Activated CD8-positive, alpha-beta T cell treated with anti-CD3 and anti-CD28 coated beads for 36 hours (primary cell): ENCODE measurements at places on chromosomes 13 and 19. TPM values are rescaled to one million over a fixed set of nuclear protein-coding genes. Genes with fewer than 3 reads are reported as not detected.

- no peak for DNase-seq
Measured at GRCh38 chr13:32080328-32080744, 48.8 kb downstream of the FRY start.

DNA sequence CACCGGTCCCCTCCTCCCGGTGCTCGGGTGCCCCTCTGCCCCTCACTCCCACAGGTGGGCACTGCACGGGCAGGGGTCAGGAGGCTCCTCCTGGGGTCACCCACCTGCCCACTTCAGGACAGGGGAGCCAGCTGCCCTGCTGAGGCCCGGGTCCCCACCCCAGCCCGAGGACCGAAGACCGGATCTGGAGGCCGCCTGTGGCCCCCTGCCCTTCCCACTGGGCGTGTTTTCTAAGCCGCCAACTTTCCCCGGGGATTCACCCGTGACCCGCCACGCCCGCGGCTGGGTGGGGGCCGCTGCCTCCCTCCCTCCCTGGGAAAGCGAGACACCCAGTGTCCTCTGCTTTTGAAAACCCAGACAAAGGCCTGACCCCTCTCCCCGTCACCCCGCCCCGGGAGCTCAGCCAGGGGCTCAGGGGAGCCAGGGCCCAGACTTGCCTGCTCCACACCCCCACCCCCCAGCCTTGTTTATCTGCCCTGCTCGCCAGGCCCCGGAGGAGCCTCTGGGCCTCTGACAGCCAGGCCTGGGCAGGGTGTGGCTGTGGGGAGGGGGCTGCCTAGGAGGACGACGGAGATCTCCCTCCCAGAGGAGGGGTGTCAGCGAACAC lies 1.3 kb downstream of the PALM start:
- DNase-seq = no peak

- no peak for DNase-seq
Measured at GRCh38 chr13:51945149-51945548, 66.1 kb downstream of the ATP7B start.

The CEBPA gene
- total RNA-seq = 0.45 TPM

The WDR88 gene
- total RNA-seq = not detected

DNA sequence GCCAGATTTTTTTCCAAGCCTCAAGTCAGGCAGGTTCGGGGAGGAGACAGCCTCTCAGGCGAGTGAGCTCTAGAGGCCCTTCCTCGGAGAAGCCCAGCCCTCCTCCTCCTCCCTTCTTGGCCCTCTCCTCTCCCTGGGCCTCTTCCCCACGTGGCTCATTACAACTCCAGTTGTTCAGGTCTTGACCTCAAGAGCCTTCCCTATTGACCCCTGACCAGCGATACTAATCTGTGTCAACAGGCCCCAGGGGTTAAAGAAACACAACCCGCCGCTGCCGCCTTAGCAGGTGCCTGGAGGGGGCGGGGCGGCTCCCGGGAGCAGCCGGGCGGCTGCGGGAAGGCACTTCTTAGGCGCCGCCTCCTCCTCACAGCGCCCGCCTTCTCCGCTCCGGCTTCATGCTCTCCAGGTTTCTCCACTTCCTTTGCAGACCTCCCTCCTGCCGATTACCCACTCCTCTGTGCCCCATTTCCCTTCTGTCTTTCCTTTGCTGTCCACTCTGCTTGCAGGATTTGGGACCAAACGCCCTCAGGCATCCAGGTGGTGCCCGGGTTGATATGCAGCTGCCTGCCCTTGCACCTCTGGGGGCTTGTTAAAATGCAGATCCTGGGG lies 51.0 kb downstream of the LYL1 start:
- DNase-seq = peak; percentile 27

GRCh38 chr13:93055233-93055632 lies 171.4 kb upstream of the GPC6 start:
- no peak for DNase-seq

- DNase-seq = no peak
Measured at GRCh38 chr13:84845907-84846619, 953.2 kb downstream of the SLITRK6 start.

The ANGPTL4 gene
- total RNA-seq = 27.8 TPM

The NCR1 gene
- 0.68 TPM for total RNA-seq

- DNase-seq = no peak
Measured at GRCh38 chr13:74229242-74229641, 95.0 kb upstream of the KLF12 start.

The ZNF98 gene
- total RNA-seq = not detected

The BCAM gene
- not detected for total RNA-seq

DNA sequence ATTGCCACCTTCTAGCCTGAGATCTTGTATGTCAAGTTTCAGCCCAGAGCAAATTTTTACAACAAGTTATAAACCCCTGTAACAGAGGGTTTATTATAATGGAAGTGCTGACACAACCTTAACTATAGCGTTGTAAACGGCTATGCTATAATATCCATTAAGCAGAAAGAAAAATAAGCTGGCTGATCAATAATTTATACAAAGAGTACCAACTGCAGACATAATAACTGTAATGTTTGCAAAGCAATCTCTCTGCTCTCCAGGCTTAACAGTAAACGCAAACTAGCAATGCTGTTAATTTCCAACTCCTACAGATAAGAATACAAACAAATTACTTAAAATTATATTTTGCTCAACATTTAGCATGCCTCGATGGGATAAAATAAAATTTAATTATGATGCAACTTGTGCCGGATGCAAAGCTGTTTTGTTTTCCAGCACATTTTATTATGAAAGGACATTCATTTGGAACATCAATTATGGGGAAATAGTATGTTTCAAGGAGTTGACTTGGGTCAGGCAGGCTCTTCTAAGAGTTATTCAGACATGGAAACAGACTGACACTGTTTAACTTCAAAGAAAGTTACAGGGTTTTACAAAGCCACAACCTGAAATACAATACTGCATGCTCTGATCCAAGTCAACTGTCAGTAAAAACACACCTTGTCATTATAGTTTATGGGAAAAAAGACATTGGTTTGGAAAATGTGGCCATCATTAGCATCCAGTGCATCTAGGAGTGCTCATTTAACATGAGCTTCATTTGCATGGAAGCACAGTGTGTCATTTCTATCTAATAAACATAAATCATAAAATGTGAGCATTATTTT lies 6.6 kb upstream of the DACH1 start:
- no peak for DNase-seq

The CCDC122 gene
- total RNA-seq = 1.6 TPM

- DNase-seq = no peak
Measured at GRCh38 chr13:23983671-23984070, 86.4 kb upstream of the C1QTNF9B start.

- no peak for DNase-seq
Measured at GRCh38 chr13:60679131-60679530, 282.1 kb downstream of the TDRD3 start.

GRCh38 chr13:70923863-70924752 lies 815.9 kb upstream of the KLHL1 start:
- no peak for DNase-seq

DNA sequence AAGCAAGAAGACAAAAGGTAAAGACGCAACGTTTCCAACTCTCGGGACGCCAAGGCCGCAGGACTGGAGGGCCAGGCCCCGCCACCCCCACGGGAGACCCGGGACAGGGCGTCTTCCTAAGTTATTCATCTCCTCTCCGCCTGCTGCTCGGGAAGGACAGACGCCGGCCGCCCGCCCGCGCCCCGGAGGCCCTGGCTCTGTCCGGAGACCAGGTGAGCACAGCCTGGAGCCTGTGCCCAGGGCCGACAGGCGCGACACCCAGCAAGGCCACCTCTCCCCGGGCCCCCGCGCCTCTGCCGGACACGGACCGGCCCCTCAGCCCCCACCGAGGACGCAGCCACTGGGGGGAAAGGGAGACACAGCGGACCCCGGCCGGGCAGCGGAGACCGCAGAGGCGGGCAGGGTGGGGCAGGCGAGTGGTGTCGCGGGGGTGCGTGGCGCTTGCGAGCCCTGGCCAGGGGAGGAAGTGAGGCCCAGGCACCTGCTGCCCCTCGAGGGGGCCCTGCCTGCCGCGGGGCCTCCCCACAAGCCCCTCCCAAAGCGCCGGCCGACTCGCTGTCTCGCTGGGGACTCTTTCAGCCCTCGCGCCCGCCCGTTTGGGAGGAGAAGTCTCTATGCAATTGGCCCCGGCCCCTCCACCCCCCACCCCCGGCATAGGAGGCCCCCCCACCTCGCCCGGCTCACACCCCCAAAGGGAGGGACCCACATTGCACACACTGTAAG lies 17.2 kb downstream of the SMIM24 start:
- DNase-seq = no peak

GRCh38 chr13:29480893-29481525 lies 114.5 kb downstream of the SLC7A1 start:
- no peak for DNase-seq

- no peak for DNase-seq
Measured at GRCh38 chr13:98741741-98742435, 10.6 kb downstream of the SLC15A1 start.

DNA sequence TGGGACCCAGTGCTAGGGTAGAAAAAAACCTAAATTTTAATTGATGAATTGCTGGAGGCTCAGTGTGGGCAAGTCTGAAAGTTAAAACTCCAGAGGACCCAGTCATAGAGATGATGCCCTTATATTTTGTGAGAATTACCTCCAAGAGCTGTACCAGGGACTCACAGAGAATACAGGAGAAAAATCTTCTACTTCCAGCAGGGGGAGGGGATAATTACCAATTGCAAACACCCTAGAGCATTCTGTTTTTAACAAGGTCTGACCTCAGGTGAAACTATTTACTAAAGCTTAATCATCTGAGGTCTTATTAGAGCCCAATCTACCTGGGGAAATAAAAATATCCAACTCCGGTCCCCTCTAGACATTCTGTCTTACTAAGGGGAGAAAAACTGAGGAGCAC lies 994.7 kb upstream of the MIR17HG start:
- DNase-seq = no peak

- peak; percentile 82 for DNase-seq
Measured at GRCh38 chr19:46513461-46514236, 18.0 kb upstream of the PNMA8B start.

GRCh38 chr13:75579529-75579928 lies 29.9 kb downstream of the UCHL3 start:
- no peak for DNase-seq

DNA sequence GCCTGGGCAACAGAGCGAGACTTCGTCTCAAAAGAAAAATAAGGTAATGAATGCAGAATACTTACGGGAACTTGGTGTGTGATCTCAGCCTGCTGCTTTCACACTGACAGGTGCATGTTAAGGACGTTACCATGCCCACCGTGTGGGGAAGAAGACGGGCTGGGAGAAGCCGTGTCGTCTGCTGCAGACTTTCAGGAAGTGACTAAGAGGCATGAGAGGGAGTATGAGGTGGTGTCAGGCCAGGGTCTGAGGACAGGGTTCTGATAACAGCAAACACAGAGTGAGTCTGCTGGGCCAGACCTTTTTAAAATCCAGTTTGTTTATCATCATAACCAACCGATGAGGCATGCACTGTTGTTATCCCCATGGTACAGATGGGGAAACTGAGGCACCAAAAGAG lies 13.6 kb upstream of the GALP start:
- DNase-seq = peak; percentile 57

The CYP2F1 gene
- total RNA-seq = not detected

GRCh38 chr13:49533011-49533410 lies 37.3 kb downstream of the PHF11 start:
- DNase-seq = no peak

GRCh38 chr19:2527686-2528085 lies 51.8 kb downstream of the GADD45B start:
- no peak for DNase-seq

GRCh38 chr13:99911965-99912566 lies 59.5 kb downstream of the ZIC5 start:
- peak; percentile 39 for DNase-seq
